ENCODE measurements at places on chromosomes 12 and 14.

DNA sequence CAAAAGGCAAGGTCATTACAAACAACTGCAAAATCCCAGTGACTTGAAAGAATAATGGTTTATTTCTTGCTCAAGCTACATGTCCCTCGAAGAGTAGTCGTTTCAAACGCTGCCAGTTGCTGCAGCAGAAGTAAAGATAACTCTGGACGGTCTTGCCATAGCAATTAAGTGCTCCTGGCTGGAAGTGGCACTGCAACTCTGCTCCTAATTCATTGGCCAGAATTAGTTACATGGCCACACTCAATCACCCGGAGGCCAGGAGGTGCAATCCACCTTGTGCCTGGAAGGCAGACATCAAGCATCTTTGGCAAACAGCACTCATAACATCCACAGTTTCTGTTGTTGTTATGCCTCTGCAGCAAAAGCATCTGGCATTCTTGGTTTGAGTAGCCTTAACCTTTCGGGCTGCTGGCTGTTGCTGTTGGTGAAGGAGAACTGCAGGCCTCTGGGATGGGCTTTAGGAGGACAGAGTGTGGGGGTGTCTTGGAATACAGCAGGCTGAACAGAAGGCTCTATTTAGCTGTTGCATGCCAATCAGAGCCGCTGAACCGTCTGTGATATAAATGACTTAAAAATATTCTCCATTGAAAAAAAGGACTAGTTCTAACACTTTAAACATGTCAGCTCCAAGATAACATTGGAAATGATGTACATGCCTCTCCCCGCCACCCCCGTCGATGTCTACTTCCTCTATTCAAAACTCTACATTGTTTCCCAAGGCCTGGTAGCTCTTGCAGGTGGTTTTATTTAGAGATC lies 123.5 kb upstream of the DYRK2 start:
- DNase-seq = no peak

GRCh38 chr12:68868043-68868790 lies 60.2 kb downstream of the MDM2 start:
- DNase-seq = no peak

DNA sequence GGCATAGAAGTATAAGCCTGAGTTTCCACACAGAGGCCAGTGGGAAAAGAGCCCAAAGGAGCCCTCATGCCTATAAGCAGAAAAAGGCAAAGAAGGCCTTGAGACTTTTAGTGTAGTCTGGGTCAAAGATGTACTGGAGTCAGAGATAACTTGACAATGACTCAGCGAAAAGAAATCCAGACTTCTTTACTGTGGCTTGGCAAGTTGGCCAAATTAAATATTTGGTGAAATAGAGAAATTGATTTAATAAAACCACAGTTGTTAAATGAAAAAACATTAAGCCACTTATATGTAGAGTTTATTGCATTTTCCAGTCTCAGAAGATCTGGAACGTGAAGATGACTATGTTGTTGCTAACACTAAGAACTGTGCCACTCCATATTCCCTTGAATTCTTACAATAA lies 105.1 kb downstream of the TMTC3 start:
- no peak for DNase-seq

- DNase-seq = no peak
These were observed 9.0 kb downstream of the HOXC12 start for GRCh38 chr12:53963434-53964314.

DNA sequence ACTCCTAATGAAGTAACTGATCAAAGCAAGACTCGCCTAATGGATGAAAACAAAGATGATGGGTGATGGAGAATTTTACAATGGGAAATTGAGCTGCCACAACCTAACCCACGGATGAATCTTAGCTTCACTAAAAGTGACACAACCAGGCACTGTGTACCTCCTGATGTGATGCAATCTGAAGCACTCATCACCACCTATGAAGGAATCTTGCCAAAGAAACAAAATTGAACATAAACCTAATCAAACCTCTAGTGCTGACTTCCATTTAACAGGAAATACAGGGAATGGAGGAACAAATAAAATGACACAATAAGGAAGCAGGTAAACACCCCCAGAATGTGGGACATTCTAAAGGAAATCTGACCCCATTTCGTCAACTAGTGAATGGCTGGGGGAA lies 13.3 kb upstream of the RARG start:
- DNase-seq = no peak

DNA sequence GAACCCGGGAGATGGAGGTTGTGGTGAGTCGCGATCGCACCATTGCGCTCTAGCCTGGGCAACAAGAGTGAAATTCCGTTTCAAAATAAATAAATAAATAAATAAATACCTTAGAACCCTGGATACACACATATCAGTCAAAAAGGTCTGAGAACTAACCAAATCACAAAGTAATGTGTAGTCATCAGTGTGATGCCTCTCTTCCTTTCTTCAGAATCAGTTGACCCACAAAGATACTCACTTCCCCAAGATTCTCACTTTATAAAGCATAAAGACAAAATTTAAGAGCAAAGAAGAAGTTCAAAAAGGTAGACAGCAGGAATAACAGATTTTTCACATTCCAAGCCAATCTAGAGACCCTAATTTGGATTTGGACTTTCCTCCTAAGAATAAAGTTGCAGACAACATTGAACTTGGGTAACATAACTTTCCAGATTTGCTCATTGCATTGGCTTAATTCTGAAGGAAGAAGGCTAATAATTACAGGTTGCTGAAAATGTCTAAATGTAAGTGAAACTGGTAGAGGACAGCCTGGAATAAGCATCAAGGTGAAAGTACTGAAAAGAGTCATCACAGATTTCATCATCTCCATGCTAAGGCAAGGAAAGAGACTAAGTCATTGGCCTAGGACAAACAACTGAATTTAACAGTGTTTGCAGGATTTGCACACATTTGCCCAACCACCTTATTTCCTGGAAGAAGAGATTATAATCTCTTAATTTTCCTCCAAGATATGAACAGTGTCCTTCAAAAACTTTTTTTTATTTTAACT lies 17.4 kb downstream of the TMED10 start:
- DNase-seq = peak; percentile 30

DNA sequence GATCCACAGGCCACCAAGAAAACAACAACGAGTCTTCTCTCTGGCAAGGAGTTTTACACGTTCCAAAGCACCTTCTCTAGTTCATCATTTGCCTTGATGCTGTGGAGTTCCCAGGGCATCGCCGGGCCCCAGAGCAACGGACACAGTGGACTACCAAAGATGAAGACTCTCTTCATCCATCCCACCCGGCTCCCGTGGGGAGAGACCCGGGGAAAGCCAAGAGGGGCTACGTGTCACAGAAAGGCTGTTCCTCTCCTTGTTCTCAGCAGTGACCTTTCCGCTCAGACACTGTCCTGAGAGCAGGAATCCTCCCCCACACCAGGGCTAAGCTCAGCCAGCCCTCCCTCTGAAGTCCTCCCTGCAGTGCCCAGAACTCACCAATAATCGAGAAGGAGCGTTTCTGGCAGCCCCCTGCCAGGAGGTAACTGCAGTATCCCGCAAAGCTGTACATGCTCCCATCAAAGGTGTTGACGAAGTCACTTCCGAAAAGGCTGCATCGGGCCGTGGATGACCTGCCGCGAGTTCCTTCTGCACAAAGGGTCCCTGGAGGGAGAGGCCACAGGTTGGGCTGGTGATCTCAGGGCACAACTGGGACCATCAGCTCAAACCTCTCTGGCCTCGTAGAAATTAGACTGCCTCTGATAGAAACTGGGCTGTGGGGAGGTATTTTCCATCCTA lies 3.5 kb downstream of the VWF start:
- no peak for DNase-seq

- no peak for DNase-seq
These were observed 702 bp downstream of the FAM222A start for GRCh38 chr12:109714141-109714912.

- no peak for DNase-seq
These were observed 504.1 kb downstream of the TMTC2 start for GRCh38 chr12:83190631-83191390.

- peak; percentile 47 for DNase-seq
These were observed 53.0 kb downstream of the PAPLN start for GRCh38 chr14:73290279-73290678.

GRCh38 chr12:51247523-51248206 lies 9.0 kb downstream of the DAZAP2 start:
- DNase-seq = no peak

GRCh38 chr14:72830356-72830755 lies 63.5 kb downstream of the DPF3 start:
- no peak for DNase-seq

DNA sequence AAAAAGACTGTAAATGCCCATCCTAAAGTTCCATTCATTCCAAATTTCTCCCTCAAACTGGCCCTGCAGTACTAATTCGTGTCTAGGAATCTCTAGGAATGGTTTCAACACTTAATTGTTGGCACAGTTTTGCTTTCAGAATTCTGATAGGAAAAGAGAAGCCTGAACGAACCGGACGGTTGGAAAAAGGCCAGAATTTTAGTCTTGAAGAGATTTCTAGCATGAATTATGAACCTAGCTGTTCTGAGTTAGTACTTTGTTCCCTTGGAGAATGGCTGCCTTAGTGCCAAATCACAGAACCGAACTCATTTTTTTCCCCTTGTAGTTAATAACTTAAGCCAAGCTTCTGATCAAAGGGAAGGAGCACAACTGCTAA lies 262.6 kb downstream of the ADAMTS20 start:
- DNase-seq = no peak

- no peak for DNase-seq
These were observed 245.4 kb downstream of the DIO2 start for GRCh38 chr14:79965896-79966295.

DNA sequence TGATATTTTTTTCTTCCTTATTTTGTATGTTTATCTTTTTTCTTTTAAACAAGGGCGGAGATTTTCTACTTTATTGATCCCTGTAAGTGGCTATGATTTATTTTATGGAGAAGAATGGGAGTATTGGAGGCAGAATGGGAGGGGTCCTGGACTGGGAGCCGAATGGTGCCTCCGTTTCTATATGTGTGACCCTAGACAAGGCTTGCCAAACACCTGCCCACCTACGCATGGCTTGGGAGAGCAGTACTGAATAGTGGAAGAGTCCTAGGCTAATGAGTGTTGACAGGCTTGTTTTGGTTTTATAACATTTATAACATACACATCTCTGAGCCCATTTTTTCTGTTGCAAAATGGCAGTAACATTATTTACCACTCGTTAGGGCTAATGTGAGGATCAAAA lies 29.0 kb downstream of the STK38L start:
- DNase-seq = no peak

- DNase-seq = no peak
These were observed 36.6 kb downstream of the ACTN1 start for GRCh38 chr14:68942296-68943035.

DNA sequence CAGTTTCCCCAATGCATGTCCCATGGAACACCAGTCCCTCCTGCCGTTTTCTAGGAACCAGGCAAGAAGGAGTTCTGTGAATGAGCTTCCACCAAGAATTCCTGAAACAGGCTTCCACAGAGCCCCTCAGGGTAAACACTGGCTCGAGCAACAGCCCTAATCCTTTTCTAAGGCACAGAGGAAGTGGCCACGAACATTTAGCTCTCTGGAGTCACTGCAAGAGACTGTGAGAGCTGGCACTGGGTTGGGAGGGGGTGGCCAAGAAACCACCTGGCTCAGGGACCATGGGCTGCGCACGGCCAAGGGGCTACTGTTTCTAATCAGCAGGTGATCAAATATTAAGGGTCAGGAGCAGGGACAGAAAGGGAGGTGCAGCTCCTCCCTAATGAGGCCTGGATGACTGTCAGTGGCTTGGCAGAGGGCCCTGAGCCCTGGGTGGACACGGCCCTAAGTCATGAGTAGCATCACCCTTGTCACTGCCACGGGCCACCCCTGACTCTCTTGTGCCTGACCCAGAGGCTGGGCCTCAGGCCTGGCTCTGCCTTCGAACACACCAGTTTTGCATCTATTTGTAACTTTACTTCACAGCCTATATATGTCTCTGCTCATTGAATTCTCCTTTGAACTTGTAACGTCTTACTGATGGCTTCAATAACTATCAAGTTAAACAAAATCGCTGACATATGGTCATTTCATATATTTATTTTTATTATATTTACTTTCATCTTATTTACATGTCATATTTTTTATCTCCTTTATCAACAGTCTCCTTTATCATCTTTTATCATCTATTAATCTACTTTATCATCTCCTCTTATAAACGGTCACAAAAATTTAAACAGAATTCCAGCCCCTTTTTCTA lies 154.0 kb downstream of the DICER1 start:
- DNase-seq = no peak

DNA sequence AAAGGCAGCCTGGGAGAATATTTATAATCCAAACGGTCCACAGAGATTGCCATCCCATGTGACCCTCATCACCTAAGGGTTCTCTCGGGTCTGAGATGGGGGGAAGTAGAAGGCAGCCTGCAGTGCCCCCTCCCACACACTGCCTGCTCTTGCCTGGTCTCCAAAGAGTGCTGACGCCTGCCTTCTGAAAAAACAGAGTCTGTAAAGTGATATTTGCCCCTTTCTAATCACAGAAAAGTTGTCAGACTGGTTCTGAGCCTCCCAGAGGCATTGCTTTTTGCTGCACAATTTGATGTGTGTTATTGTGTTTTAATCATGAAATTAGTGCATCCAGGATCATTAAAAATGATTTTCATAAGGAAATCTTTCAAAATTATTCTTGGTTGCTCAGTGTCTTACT lies 59.2 kb downstream of the TMEM30B start:
- no peak for DNase-seq

DNA sequence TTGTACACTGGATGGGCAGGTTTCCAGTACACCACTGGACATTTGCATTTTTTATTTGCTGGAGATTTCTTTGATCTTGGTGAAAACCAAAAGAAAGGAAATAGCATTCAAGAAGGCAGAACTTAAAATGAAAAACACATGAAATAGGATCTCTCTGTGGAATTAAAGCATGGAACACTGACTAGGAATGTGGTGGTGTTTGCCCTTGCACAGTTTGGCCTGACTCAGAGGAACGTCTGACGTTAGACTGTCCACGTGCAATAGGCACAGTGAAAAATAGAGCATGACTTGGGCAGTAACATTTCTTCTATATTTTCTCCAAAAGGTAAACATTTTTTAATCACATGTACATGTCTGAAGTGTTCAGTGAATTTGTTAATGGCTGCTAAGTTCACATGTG lies 474.1 kb upstream of the PRICKLE1 start:
- DNase-seq = no peak

All from GM12864 (cell line).